CD14-positive monocyte (primary cell): ENCODE measurements at places on chromosomes 11 and 22. TPM values are rescaled to one million over a fixed set of nuclear protein-coding genes. Genes with fewer than 3 reads are reported as not detected.

DNA sequence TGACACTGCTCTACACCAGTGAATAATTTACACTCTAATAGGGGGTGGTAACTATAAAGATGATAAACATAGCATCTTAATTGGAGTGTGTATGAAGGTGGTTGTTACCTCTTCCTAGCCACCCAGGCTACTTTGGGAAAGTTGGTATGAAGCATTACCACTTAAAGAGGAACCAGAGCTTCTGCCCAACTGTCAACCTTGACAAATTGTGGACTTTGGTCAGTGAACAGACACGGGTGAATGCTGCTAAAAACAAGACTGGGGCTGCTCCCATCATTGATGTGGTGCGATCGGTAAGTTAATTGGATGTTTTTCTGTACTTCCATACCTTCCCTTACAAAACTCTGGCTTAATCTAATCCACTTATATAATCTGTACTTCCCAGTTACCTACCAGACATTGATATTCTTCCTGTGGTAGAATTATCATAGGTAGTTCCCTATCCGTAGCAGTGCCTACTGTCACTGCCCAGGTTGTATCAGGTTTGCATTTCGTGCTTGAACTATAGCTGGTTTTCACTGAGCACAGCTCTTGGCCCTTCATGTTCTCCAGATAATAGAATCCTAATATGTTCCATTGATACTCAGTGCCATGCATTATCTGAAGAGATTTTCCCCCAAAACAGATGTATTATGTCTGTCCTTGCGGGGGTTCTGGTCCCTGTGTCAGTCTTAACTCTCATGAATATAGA lies 2.2 kb downstream of the RPL27A start:
- DNase-seq = no peak

GRCh38 chr11:117704395-117705100 lies 92.5 kb downstream of the DSCAML1 start:
- DNase-seq = no peak

- DNase-seq = no peak
These were observed 56.7 kb downstream of the BTG4 start for GRCh38 chr11:111455291-111456085.

NCF4 gene
- 206 and 226 TPM in 2 replicates for polyA plus RNA-seq

DNA sequence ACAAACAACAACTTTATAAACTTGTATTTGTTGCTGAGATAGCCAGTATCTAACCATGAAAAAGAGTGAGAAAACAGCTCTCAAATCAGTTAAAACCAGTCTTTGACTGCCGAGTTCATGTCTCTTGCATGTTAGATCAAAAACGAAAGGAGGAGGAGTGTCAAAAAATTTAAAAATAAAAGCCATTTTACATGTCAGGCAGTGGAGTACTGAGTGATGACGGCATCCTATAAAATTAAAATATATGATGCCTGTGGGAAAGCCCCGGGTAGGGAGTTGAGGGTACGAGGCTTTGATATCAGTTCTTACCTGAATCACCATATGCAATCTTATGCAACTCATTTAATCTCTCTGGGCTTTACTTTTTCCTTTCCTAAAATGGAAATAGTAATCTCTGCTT lies 117.3 kb downstream of the ETS1 start:
- no peak for DNase-seq

GNG3 gene
- polyA plus RNA-seq = not detected in 2 replicates
